ENCODE measurements at places on chromosomes 2 and 18.

DNA sequence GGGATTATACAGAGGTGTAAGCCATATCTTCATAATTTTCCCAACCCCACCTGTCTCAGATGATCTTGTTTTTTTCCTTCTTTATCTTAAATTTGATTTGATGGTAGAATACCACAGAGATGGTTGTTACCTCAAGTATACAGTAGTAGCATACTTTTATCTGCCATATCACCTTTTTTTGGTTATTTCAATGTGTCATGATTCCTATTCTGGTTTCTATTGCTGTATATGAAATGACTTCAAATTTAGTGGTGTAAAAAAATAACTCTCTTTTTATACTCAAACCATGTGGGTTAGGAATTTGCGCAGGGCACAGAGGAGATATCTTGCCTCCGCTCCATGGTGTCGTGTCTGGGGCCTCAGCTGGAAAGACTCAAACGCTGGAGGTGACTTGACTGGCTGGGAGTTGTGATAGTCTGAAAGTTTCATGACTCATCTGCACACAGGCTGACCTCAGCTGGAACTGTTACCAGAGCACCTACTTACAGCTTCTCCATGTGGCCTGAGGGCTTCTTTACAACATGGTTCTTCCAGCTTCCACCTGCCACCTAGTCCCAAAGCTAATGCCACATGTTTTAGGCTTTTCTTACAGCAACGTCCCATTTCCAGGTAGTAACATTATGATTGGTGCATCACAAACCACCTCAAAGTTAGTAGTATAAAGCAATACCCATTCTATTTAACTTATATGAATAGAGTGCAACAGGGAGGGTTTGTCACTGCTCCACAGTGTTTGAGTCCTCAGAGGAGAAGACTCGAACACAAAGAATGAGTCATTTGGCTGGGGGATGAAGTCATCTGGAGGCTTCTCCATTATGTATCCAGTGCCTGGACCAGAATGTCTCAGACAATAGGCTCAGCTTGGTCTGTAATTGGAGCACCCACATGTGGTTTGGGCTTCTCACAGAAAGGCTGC, 82.3 kb upstream of the XPO1 start:
- peak; percentile 42 for DNase-seq

GRCh38 chr2:38097258-38097987, 21.5 kb upstream of the CYP1B1 start:
- no peak for DNase-seq

DNA sequence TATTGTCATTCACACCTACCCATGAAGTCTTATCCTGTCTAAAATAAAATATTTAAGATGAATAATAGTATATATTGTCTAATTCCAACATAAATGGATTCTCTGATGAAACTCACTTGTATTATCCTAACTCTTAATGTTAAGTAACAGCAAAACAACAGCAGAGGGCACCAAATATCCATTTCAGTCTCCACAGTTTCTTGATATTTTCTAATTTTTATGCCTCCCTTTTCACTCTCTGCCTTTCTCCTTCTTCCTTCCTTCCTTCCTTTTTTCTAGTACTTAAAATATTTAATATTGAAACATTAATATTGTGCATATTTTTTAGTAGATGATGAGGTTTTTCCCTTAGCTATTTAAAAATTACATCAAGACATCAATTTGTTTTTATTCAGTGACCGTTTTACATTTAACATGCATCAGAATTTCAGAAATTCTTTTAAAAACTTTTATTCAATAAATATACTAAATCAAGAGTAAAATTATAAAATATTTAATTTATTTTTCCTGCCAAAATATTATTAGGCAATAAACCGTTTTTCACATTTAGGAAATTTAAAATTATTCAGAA, 97.6 kb downstream of the WDR7 start:
- peak; percentile 8 for DNase-seq

- peak; percentile 11 for DNase-seq
Observed at GRCh38 chr2:97011977-97012569, 25.7 kb upstream of the FAM178B start.

DNA sequence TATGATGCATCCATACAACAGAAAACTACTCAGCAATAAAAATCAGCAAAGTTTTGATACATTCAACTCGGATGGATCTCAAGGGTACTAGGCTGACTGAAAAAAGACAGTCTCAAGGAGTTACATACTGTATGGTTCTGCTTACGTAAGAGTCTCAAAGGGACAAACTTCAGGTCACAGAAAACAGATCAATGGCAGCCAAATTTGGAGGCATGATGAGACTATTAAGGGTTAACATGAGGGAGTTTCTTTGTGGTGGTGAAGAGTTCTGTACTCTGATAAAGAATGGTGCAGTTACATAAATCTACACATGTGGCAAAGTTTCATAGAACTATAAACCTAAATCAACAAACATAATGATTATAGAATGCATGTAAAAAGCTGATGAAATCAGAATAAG, 81.4 kb downstream of the COBLL1 start:
- no peak for DNase-seq

GRCh38 chr2:110866466-110866865, 134.1 kb downstream of the ACOXL start:
- no peak for DNase-seq

All from RWPE1 (cell line).